Urinary bladder (tissue), 4 donors: ENCODE measurements at places on chromosomes 16 and 17. TPM values are rescaled to one million over a fixed set of nuclear protein-coding genes. Genes with fewer than 3 reads are reported as not detected.

The TXNDC17 gene
- total RNA-seq: 34.0 TPM

DNA sequence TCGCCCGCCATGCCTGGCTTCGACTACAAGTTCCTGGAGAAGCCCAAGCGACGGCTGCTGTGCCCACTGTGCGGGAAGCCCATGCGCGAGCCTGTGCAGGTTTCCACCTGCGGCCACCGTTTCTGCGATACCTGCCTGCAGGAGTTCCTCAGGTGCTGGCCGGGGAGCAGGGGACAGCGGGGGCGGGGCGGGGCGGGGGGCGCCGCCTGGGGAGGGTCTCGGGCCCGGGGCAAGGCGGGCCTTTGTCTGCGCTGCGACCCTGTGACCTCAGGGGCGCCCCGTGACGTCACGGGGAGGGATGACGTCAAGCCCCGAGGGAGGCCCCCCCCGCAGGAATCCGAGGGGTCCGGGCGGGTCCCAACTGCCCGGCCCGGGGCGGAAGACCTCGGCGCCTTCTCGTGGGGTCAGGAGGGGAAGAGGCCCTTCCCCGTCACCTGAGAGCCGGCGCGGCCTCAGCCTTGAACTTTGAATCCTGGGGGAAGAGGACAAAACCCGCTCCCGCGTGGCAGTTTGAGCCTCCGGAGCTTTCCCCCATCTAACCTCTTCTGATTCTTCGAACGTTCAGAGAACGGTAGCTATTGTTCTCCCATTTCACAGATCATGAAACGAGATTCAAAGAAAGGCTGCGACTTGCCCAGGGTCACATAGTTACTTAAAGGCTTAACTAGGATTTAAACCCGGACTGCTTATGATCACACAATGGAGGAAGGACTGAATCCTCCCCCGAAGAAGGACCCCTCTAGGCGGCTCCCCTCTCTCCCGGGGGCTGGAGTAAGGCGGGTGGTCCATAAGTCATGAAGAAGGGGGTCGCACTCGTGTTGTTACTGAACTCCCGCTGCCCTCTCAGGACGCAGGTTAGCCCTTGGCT is 527 bp downstream of the TRAF4 start:
- DNase-seq: no peak

DNA sequence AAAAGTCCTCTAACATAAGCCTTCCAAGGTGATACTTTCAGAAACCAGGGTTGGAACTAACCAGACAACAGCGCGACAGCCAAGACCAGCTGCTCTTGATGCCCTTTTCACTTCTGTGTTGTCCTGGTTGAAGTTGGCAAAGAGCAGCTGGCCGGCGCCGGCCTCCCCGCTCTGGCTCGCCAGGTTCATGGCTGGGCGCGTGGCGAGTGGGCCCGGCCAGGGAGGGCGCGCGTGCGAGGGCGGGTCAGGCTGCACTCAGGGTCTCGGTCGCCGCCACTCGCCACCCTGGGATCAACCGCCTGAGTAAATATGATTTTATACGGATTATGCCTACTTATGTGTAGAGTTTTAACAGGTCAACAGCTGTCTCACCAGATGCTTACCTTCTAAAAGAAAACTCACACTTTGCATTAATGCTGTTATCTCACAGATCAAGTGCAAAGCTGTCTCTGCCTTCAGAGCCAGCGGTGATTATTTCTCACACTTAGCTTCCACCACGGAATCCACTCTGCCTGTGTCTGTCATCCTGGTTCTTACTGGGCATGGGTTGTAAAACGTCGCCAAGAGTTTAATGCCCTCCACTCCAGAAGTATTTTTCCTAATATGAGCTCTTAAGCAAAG is 13.5 kb downstream of the KCTD2 start:
- no peak for DNase-seq

The FBXW10 gene
- total RNA-seq: not detected

DNA sequence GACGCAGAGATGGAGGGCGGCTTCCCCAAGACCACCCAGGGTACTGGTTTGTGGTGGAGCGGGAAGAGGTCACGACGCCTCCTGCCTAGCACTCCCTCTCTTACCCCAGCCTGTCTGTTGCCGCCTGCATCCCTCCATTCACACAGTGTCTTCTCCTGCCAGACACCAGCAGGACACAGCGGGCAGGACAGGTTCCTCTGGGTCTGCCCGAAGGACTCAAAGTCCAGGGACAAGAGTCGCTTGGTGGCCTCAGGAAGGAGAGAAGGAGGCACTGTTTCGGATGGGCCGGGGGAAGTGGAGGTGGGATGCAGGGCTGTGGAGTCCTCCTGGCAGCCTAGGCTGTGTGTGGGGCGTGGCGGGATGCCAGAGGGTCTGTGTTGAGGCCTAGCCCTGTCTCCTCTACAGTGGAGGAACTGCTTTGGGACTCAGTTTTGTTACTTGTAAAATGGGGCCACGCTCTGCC is 19.6 kb upstream of the TNS4 start:
- no peak for DNase-seq

- DNase-seq: no peak
Measured at GRCh38 chr17:29618272-29619065, 4.2 kb downstream of the CORO6 start.
